ENCODE measurements at places on chromosomes 12 and 14. TPM values are rescaled to one million over a fixed set of nuclear protein-coding genes. Genes with fewer than 3 reads are reported as not detected.

Gene MYF6
- total RNA-seq, result not detected

Gene ETNK1
- 91.9 TPM for total RNA-seq

Gene DAO
- not detected for total RNA-seq

Gene MIP
- not detected for total RNA-seq

Gene EVL
- 335 TPM for total RNA-seq

Gene REM2
- 2.3 TPM for total RNA-seq

GRCh38 chr14:94330857-94331256 is 7.7 kb upstream of the SERPINA6 start:
- H3K27me3 ChIP-seq, result no peaks in the 10 kb centered on the region
- no peak overlapping the region for H3K4me3 ChIP-seq
- H3K27ac ChIP-seq, result no peak overlapping the region
- H3K4me1 ChIP-seq, result no peaks in the 10 kb centered on the region

DNA sequence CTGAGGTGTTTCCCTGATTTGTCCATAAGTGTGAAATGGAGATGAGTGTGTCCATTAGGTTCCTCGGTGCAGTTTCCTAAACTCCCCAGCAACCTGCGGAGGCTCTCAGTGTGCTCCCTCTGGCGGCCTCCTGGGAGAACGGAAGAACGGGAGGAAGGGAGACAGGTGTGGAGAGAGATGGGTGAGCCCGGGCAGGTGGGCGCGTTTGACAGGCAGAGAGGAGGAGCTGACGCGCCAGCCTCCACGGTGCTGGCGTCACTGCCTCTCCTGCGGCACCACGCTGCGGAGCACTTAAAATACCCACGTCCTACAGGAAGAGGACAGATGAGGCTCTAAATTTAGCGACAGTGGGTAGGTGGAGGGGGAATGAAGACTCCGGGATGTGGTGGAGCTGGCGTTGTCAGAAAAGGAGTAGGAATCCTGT is 26.8 kb upstream of the PEX5 start:
- peaks cover 8% of the 10 kb centered on the region for H3K27me3 ChIP-seq
- peaks cover 9% of the 10 kb centered on the region for H3K4me1 ChIP-seq
- DNase-seq, result no peak
- H3K4me3 ChIP-seq, result no peak overlapping the region
- H3K27ac ChIP-seq, result no peak overlapping the region

- no peaks in the 10 kb centered on the region for H3K4me1 ChIP-seq
- no peak for DNase-seq
- no peak overlapping the region for H3K27ac ChIP-seq
- H3K4me3 ChIP-seq, result no peak overlapping the region
- H3K27me3 ChIP-seq, result no peaks in the 10 kb centered on the region
- H3K36me3 ChIP-seq, result no peaks in the 10 kb centered on the region
Measured at GRCh38 chr12:713281-713875, 39.0 kb upstream of the WNK1 start.

DNA sequence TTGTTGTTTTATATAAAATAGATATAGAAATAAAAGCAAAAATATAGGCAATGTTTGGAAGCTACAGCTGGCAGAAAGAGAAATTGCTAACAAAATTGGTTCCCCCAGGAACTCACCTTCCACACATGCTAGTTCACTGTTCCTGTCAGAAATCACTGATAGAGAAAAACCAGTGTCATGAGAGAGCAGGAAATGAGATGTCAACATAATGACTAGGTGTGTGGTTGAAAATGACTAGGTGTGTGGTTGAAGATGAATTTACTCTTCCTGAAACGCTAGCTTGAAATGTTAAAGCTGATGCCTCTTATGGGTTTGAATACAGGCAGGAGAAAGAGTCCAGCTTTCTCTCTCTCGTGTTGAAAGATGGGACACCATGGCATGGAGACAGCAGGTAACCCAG is 216.3 kb downstream of the C12orf42 start:
- no peaks in the 10 kb centered on the region for H3K27me3 ChIP-seq
- no peaks in the 10 kb centered on the region for H3K4me1 ChIP-seq
- H3K4me3 ChIP-seq, result no peak overlapping the region
- H3K27ac ChIP-seq, result no peak overlapping the region

GRCh38 chr14:84584511-84584910 is 945.4 kb upstream of the FLRT2 start:
- DNase-seq, result no peak
- H3K4me3 ChIP-seq, result no peak overlapping the region
- H3K27ac ChIP-seq, result no peak overlapping the region
- H3K4me1 ChIP-seq, result no peaks in the 10 kb centered on the region
- no peaks in the 10 kb centered on the region for H3K36me3 ChIP-seq

DNA sequence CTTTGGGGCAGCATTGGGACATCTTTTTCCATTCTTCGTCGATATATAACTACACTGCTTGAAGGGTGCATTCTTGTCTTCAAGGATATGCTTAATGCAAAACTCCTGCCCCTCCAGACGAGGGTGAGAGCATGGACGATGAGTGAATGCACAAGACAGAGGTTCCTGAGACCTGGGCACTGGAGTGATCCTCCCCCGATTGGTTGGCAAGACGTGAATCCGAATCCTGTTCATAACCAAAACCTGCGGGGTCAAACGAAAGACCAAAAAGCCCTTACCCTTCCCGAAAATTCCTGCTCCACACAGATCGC is 684 bp downstream of the KANSL2 start:
- peaks cover 18% of the 10 kb centered on the region for H3K36me3 ChIP-seq
- peaks cover 62% of the 10 kb centered on the region for H3K4me1 ChIP-seq
- no peaks in the 10 kb centered on the region for H3K27me3 ChIP-seq
- no peak for DNase-seq

- no peak overlapping the region for H3K27ac ChIP-seq
- H3K36me3 ChIP-seq, result peaks cover 33% of the 10 kb centered on the region
- no peaks in the 10 kb centered on the region for H3K27me3 ChIP-seq
- H3K4me3 ChIP-seq, result no peak overlapping the region
Measured at GRCh38 chr12:54240129-54240528, 39.8 kb downstream of the CBX5 start.

DNA sequence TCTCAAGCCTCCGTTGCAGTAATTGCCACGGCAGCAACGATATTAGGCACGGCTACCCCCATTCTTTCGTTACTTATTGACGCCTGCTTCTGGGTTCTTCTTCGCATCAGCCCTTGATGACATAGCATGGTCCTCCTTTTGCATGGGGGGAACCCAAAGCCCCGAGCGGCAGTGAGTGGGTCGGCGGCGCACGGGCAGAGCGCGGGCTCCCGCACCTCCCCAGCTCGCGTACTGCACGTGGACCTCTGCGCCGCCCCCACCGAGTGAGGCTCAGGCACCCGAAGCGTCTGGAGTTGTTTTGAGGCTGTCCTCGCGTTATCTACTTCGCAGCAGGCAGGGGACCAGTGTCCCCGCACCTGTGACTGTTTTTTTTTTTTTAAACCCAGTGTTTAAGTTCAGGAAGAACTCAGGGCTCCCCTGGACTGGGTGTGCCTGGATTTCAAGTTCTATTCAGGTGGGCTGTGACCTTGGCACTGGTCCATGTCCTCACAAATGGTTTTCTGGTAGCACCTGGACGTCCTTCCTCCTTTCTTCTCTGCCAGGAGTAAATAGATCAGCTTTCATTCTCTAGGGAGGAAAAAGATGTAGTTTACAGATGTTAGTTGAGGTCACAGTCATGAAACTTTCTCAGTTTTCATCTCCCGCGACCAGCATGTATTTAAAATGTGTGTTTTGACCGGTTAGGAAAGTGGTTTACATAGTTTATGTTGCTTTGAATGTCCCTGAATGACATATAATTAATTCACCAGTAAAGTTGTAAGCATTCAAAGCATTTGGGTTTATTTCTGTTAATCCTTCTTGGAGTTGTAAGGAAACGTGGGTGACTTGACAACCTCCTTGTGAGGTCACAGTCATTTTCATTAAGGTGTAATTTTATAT is 1.4 kb upstream of the FOXN4 start:
- H3K27ac ChIP-seq, result no peak overlapping the region
- peaks cover 42% of the 10 kb centered on the region for H3K27me3 ChIP-seq
- H3K36me3 ChIP-seq, result no peaks in the 10 kb centered on the region
- no peak for DNase-seq
- peak overlapping the region; percentile 71 for H3K4me3 ChIP-seq
- peaks cover 21% of the 10 kb centered on the region for H3K4me1 ChIP-seq

- H3K27ac ChIP-seq, result peak overlapping the region; percentile 94
- no peak for DNase-seq
- H3K27me3 ChIP-seq, result no peaks in the 10 kb centered on the region
- no peaks in the 10 kb centered on the region for H3K36me3 ChIP-seq
Measured at GRCh38 chr12:122888232-122888752, 7.6 kb downstream of the VPS37B start.

DNA sequence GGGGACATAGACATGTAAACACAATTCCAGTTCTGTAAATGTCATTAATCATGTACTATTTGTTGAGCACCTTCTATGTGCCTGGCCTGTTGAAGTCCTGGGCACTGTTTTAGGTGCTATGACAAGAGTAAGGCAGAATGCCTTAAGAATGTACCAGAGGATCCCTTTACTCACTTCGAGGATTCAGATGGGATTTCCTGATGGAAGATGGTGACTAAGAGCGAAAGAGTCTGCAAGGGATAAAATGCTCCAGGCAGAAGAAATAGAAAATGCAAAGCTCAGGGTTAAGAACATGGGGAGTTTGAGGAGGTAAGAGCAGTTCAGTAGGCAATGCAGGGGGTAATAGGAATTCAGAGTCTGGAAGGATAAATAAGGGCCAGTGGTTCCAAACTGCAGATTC is 671.3 kb upstream of the TBX3 start:
- no peak overlapping the region for H3K4me3 ChIP-seq
- no peaks in the 10 kb centered on the region for H3K36me3 ChIP-seq
- H3K27ac ChIP-seq, result no peak overlapping the region
- H3K4me1 ChIP-seq, result no peaks in the 10 kb centered on the region
- no peak for DNase-seq

GRCh38 chr14:93369713-93370266 is 22.8 kb downstream of the COX8C start:
- H3K4me1 ChIP-seq, result peaks cover 10% of the 10 kb centered on the region
- no peaks in the 10 kb centered on the region for H3K27me3 ChIP-seq
- H3K27ac ChIP-seq, result peak overlapping the region; percentile 77
- H3K4me3 ChIP-seq, result no peak overlapping the region
- no peak for DNase-seq

DNA sequence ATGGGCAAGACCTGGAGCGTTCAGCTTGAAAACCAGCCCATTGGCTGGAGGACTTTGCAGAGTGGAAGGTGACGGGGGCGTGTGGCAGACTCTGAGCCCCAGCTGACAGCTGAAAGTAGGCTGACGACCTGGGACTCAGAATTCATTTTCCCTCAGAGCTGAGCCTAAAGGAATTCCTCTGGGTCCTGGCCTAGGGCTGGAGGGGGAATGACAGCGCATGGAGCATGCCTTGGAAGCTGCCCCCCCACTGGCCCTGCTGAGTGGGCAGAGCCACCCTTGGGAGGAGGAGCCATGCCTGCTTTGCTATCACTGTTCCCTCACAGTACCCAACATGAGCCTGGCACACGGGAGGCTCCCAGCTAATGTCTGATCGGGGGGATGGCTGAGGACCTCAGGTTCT is 25.4 kb upstream of the SMOC1 start:
- H3K36me3 ChIP-seq, result no peaks in the 10 kb centered on the region
- no peak overlapping the region for H3K4me3 ChIP-seq
- H3K4me1 ChIP-seq, result no peaks in the 10 kb centered on the region

DNA sequence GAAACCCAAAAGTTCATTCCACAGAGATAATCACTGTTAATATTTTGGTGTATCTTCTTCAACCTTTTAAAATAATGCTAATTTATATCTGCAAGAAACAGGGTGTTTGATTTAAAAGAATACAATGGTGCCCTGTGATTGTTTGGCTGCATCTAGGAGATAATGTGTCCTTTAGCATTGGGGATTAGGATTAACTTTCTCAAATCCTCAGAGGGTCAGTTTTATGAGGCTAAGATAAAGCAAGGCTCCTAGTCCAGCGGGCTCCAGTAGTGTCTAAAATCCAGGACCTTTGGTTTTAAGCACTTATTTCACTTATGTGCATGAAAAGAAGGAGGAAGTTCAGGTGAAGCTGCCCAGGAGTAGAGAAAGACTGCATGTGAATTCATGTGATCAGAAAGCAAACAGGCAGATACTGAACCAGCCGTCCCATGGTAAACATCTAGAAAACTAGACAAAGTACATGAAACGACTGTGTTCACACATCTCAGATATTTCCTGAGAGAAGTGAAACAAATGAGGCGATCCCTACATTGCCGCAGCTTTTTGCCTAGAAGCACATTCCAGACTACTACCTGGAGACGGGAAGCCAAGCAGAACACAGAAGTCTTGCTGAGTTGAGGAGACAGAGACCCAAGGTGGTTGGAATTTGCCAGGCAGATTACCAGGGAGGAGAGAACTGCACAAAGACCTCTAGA is 129.1 kb upstream of the MAX start:
- no peak overlapping the region for H3K4me3 ChIP-seq
- peak; percentile 4 for DNase-seq
- no peaks in the 10 kb centered on the region for H3K36me3 ChIP-seq
- H3K27me3 ChIP-seq, result no peaks in the 10 kb centered on the region
- H3K27ac ChIP-seq, result peak overlapping the region; percentile 69

DNA sequence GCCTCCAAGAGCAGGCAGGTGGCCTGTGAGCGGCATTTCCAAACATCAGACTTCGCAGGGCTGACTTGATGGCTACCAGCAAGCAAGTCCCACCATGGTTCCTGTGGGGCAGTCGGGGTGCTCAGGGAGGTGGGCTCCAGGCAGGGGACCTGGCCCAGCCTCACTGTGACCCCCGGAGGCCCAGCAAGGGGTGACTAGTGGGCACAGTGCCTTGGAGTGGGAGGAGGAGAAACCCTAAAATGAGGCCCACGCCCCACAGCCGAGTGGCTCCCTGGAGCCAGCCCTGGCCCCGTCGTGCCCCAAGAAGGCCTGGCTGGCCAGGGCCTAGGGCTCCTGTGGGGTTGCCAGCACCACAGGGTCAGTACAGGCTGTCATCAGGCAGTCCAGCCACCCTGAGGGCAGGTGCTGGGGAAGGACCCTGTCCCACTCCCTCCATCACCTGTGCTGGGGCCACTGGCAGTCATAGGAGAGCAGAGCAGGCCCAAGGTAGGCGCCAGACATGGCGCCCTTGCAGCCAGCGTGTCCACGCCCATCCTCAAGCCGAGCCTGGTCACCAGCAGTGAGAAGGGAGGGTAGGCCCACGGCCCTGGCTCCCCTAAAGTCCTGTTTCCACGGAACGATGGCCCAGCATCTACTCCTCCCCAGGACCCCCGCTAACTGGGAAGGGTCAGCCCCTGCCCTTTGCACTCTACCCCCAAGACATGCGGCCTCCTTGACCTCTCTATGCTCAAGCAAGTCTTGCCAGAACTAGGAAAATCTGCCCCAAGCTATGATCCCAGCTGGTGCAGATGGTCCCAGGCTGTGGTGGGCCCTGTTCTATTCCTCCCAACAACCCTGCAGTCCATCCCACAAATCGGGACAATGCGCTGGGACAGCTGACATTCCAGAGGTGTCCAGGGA is 144.2 kb upstream of the C14orf180 start:
- H3K36me3 ChIP-seq, result no peaks in the 10 kb centered on the region
- H3K4me3 ChIP-seq, result peak overlapping the region; percentile 2
- DNase-seq, result peak; percentile 71
- H3K4me1 ChIP-seq, result peaks cover 6% of the 10 kb centered on the region
- no peaks in the 10 kb centered on the region for H3K27me3 ChIP-seq
